ENCODE measurements at places on chromosomes 12 and 14. TPM values are rescaled to one million over a fixed set of nuclear protein-coding genes. Genes with fewer than 3 reads are reported as not detected.

Gene TTC6
- not detected for total RNA-seq

Gene B4GALNT1
- 21.6 TPM for total RNA-seq

- peak; percentile 90 for DNase-seq
These were observed 585 bp downstream of the GPATCH2L start for GRCh38 chr14:76152333-76152681.

Gene CIROP
- total RNA-seq, result not detected

- DNase-seq, result peak; percentile 56
These were observed 107.0 kb downstream of the ADAMTS20 start for GRCh38 chr12:43444940-43445564.

DNA sequence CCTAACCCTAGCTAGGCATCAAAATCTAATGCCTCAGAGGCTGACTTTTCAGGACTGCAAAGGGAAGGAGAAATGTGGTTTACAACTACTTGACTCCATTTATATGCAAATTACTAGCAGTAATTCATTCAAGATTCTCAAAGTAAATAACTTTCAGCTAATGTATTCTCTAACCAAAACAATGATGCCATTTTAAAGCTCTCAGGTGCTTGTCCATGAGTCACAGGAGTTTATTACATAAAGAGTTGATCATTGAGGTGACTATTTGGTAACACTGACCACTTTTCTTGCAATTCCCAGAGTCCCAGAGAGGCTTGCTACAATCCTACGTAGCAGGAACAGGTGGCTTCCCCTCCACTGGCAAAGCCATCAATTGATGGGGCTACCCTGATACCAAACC is 109.0 kb upstream of the SLC35F4 start:
- no peak for DNase-seq

GRCh38 chr12:21913823-21914222 is 27.4 kb downstream of the ABCC9 start:
- no peak for DNase-seq

- DNase-seq, result no peak
These were observed 756.4 kb downstream of the C12orf50 start for GRCh38 chr12:87272851-87273250.

- no peak for DNase-seq
These were observed 24.3 kb downstream of the CEP170B start for GRCh38 chr14:104889375-104889757.

Gene IFNG-AS1
- not detected for total RNA-seq

- no peak for DNase-seq
These were observed 142.1 kb downstream of the TTC7B start for GRCh38 chr14:90674043-90674670.

GRCh38 chr14:55731881-55732498 is 152.0 kb downstream of the KTN1 start:
- peak; percentile 29 for DNase-seq

DNA sequence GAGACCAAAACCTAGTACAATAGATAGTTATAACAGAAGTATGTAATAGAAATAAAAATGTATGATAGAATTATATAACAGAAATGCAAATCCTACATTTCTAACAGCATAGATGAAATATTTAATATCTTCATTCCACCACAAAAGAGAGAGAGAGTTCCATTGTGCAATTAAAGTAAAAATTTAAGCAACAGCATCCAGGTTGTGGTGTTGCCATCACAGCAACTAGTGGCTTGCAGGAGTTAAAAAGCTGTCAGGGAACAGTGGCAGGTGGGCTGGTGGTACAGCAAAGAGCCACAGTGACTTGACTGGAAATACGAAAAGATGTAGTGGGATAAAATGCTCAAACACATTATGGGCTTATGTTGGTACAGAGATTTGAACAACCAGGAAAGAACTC is 57.1 kb upstream of the MDM1 start:
- no peak for DNase-seq

Gene SLC25A21
- total RNA-seq, result 0.94 TPM

Gene NEUROD4
- total RNA-seq, result not detected

DNA sequence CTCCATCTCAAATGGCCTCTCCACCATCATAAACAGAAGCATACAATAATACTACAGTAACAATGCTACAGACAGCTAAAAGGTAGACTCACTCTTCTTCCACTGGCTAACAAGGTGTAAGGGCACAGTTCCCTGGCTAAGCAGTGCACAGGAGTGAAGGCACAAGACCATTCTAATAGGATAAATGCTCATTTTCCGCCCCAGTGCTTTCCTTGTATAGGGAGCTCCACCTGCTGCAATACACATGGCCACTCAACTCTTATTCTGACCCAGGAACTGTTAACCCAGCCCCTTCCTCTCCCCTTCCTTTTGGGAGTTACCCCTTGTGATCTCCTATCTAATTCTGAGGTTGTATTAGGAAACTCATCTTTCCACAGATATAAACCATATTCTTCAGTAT is 124.6 kb downstream of the KCNK10 start:
- DNase-seq, result no peak

GRCh38 chr12:102542816-102543440 is 62.6 kb upstream of the IGF1 start:
- no peak for DNase-seq

Gene ESRRB
- total RNA-seq, result not detected

GRCh38 chr12:7959701-7960121 is 23.7 kb upstream of the SLC2A3 start:
- peak; percentile 88 for DNase-seq

GRCh38 chr12:62631471-62632410 is 165.1 kb downstream of the MON2 start:
- peak; percentile 96 for DNase-seq

Gene RSRC2
- total RNA-seq, result 33.1 TPM

DNA sequence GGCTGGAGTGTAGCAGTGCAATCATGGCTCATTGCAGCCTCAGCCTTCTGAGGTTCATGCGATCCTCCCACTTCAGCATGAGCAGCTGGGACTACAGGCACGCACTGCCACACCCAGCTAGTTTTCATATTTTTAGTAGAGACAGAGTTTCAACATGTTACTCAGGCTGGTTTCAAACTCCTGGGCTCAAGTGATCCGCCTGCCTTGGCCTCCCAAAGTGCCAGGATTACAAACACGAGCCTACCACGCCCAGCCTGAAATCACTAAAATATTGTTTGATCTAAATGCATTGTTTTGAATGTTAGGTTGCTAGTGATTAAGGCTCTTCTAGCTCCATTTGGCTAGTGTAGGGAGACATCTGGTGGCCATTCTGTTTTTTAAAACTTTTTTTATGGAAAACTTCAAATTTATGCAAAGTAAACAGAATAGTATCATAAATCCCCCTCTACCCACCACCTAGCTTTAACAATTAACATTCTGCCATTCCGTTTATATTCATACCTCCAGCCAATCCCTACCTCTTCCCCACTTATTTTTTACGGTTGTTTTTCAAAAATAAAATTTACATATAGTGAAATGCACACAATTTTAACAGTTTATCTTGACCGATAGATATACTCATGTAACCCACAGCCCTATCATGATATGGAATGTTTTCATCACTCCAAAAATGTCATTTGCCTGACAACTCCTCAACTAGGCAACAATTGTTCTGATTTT is 37.8 kb downstream of the MYO1H start:
- DNase-seq, result peak; percentile 39

Gene AEBP2
- total RNA-seq, result 5.8 TPM

DNA sequence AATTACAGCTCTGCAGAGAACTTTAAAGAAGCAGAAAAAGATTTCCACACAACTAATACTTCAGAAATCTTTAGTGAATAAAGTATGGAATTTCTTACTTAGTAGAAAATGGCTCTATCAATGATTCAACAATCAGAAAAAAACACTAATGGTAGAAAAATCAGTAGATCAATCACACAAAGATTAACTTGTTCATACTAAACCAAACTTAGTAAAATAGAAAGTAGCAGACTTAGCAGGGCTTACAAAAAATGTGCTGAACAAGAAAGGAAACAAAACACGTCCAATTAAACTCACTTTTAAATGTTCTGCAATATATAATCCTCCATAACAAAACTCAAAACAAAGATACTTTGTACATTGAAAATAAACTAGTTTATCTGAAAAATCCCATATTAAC is 38.9 kb downstream of the CEP128 start:
- DNase-seq, result no peak

- DNase-seq, result peak; percentile 79
These were observed 228.1 kb upstream of the AMIGO2 start for GRCh38 chr12:47307680-47308399.

DNA sequence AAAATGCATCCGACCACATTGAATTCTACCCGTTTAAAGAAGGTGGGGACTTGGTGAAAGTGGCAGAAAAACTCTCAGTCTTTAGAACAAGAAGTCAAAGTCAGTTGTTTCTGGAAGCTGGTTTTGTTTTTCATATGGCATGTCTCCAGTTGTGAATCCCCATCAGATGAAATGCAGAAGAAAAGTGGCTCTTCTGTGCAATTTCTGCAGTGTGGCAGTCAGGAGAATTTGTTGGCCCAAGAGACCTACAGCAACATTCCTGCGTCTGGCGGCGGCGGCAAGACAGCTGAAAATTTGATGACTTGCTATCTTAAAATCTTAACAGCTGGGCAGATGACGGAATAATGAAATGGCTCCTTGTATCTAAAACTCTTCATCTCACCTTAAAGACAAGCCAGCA is 201.5 kb downstream of the FOXN3 start:
- no peak for DNase-seq

- DNase-seq, result no peak
These were observed 173.3 kb upstream of the RASSF8 start for GRCh38 chr12:25785134-25785533.

Gene ADGRD1
- total RNA-seq, result not detected

- no peak for DNase-seq
These were observed 96.2 kb downstream of the ESR2 start for GRCh38 chr14:64197996-64198395.

- DNase-seq, result peak; percentile 99
These were observed 79.3 kb downstream of the SSPN start for GRCh38 chr12:26274441-26275312.

- no peak for DNase-seq
These were observed 555.6 kb downstream of the CCER1 start for GRCh38 chr12:90399357-90399756.

DNA sequence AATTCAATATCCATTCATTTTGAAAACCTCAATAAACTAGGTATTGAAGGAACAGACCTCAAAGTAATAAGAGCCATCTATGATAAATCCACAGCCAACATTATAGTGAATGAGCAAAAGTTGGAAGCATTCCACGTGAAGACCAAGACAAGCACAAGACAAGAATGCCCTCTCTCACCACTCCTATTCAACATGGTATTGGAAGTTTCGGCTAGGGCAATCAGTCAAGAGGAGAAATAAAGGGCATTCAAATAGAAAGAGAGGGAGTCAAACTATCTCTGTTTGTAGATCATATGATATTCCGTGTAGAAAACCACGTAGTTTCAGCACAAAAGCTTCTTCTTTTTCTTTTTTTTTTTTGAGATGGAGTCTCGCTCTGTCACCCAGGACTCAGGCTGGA is 550.3 kb downstream of the FSCB start:
- no peak for DNase-seq
